ENCODE measurements at places on chromosomes 12 and 14. TPM values are rescaled to one million over a fixed set of nuclear protein-coding genes. Genes with fewer than 3 reads are reported as not detected.

DNA sequence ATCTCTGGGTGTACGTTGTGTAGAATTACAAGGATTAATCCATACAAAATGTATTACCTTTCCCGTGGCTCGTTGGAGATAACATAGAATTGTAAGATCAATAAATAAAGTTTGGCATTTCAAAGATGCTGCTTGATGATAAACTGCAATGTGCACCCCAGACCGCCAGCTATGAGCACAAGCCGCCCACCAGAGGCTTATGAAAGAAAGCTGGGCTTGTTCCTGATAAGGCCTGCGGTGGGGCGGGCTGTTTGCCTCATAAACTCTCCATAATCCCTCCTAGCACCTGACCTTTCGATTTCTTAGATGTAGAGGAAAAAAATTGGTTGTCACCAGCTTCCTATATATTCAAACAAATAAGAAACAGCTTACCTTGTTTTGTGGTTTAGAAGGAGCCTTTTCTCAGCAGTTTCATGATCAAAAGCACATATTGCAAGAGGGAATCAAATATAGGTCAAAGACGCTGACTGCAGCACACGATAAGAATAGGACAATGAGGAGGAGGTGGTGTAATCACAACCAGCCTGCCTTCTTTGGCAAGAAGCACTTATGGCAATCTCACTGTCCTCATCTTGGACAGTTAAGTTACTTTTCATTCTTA lies 293.6 kb downstream of the RMST start:
- no peaks in the 10 kb centered on the region for H3K27me3 ChIP-seq
- H3K27ac ChIP-seq, result no peak overlapping the region
- H3K36me3 ChIP-seq, result no peaks in the 10 kb centered on the region
- DNase-seq, result no peak
- H3K4me1 ChIP-seq, result peaks cover 6% of the 10 kb centered on the region

- H3K4me3 ChIP-seq, result no peak overlapping the region
- no peak overlapping the region for H3K27ac ChIP-seq
- no peaks in the 10 kb centered on the region for H3K4me1 ChIP-seq
Measured at GRCh38 chr12:19894050-19894449, 454.8 kb downstream of the AEBP2 start.

Gene CLEC4D
- total RNA-seq, result not detected

Gene SIX6
- total RNA-seq, result not detected

GRCh38 chr12:12608557-12608957 lies 3.1 kb upstream of the CREBL2 start:
- DNase-seq, result peak; percentile 25
- H3K4me3 ChIP-seq, result no peak overlapping the region
- H3K27ac ChIP-seq, result no peak overlapping the region

DNA sequence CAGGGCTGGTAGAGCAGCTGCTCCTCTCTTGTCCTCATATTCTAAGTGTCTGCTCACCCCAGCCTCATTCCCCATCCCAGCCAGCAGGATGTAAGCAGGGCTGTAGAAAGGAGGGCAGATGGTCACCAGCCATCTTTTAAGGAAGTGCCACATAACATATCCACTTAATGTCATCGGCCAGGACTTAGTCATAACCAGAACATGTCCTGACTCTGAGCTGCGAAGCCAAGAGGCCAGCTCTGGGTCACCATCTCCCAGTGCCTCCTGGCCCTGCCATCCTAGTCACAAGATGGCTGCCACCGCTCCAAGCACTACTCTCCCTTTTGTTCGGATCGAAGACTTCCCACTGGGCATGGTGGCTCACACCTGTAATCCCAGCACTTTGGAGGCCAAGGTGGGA lies 123.9 kb downstream of the PLXNC1 start:
- no peak for DNase-seq
- no peak overlapping the region for H3K27ac ChIP-seq
- no peaks in the 10 kb centered on the region for H3K27me3 ChIP-seq
- H3K4me1 ChIP-seq, result peaks cover 14% of the 10 kb centered on the region

Gene LTBP2
- 0.20 TPM for total RNA-seq

Gene SLC35E3
- total RNA-seq, result 12.2 TPM

GRCh38 chr12:49543221-49543913 lies 4.5 kb downstream of the KCNH3 start:
- DNase-seq, result no peak
- H3K27ac ChIP-seq, result no peak overlapping the region
- peaks cover 87% of the 10 kb centered on the region for H3K4me1 ChIP-seq
- peak overlapping the region; percentile 70 for H3K4me3 ChIP-seq
- peaks cover 6% of the 10 kb centered on the region for H3K27me3 ChIP-seq

GRCh38 chr12:116534311-116535121 lies 24.7 kb upstream of the MAP1LC3B2 start:
- no peak for DNase-seq
- H3K4me1 ChIP-seq, result peaks cover 10% of the 10 kb centered on the region
- H3K27ac ChIP-seq, result no peak overlapping the region
- H3K36me3 ChIP-seq, result no peaks in the 10 kb centered on the region
- peaks cover 8% of the 10 kb centered on the region for H3K27me3 ChIP-seq

Gene CEBPE
- not detected for total RNA-seq

Gene GLIPR1L1
- total RNA-seq, result not detected
